ENCODE measurements at places on chromosomes 7 and 10.

- DNase-seq, result no peak
Measured at GRCh38 chr7:26381476-26382353, 90.1 kb downstream of the SNX10 start.

- no peak for DNase-seq
Measured at GRCh38 chr10:118234683-118235082, 107.4 kb downstream of the FAM204A start.

GRCh38 chr7:27424231-27424630 is 181.6 kb downstream of the EVX1 start:
- no peak for DNase-seq

DNA sequence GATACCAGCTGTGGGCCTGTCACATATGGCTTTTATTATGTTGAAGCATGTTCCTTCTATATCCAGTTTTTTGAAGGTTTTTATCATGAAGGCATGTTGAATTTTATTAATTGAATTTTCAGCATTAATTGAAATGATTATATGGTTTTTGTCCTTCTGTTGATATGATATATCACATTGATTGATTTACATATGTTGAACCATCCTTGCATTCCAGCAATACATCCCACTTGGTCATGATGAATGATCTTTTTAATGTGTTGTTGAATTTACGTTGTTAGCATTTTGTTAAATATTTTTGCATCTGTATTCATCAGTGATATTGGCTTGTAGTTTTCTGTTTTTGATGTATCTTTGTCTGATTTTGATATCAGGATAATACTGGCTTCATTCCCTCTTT is 21.2 kb downstream of the PRSS37 start:
- DNase-seq, result no peak
